ENCODE measurements at places on chromosomes 1 and 21.

- DNase-seq: no peak
Measured at GRCh38 chr1:205310976-205311704, 10.4 kb downstream of the NUAK2 start.

DNA sequence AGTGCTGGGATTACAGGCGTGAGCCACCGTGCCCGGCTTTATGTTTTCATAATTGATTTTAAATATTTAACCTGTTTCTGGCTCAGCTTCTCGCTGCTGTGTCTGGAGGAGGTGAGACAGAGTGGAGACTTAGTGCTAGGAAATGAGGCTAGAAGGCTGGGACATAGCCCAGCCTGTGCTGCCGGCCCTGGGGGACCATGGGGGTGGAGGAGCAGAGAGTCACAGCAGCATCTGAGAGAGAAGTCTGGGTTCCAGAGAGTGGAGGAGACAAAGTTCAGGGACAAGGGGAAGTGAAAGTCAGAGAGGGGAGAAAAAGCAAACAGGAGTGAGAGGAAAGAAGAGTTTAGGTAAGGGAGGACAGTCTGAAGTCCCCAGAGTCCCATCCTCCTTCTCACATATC lies 71.9 kb downstream of the LHX9 start:
- no peak for DNase-seq

DNA sequence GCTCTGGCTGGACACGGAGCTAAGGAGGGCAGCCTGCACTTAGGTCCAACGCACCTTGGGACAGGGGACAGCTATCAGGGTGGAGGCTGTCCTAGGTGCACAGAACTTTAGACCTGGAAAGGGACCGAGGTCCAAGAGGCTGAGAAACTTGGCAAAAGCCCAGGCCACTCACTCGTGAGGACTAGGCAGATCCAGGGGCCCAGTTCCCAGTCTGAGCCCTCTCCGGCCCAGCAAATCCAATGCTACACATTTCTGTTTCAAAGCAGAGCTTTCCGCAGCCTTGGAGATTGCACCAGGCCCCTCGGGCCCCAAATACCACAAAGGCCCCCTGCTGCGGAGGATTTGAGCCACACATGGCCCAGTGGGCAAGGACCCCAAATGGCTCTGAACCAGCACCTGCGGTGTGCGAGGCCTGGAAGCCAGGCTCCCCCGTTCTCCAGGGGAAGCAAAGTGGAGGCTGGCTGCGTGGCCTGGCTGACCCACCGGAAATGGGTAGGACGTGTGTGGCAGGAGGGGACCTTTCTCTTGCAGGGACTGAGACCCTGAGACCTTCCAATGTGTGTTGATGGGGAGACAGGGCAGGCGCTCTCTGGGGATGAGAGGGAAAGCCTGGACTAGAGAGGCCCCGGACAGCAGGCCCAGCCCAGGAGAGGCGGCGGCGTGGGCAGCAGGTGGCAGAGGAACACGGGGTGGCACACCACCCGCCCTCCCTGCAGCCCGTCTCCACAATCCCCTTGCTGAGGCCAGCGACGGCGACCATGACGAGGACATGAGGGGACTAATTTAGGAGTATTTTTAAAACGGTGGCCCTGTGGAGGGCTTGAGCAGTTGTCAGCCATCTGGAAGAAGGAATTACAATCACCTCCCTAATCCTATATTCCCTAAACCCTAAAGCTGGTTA lies 118.7 kb downstream of the CASZ1 start:
- no peak for DNase-seq

DNA sequence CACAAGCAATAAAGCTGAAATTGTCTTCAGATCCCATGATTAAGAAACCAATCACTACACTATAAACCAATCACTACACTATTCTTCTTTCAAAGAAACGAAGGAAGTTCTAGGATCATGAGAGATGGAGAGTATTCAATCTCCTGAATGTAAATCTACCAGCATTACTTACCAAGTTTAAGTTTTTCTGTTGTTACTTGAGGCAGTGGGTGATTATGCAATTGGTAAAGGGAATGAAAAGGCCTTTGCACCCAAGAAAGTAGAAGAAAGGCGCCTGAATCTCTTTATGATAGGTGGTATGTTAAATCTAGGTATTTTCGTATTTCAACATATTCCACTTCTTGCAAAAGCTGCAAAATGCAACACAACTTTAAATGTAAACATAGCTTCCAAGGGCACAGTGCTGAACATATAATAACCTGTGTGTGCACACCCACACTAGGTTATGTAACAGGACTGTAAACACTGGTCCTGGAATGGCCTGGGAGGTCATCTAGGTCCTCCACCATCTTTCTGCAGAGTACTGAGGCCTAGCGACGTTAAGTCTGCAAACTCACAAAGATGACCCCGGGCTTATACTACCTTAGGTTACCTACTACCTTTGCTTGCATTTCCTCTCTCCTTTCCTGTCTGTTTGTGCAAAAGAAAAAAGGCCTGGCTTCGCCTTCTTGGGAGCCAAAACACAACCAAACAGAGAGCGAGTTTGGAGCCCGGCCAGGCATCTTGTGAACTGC lies 1.1 kb upstream of the UAP1 start:
- no peak for DNase-seq

GRCh38 chr1:67888216-67889106 lies 55.2 kb upstream of the GNG12 start:
- DNase-seq: no peak

- DNase-seq: no peak
Measured at GRCh38 chr1:206832352-206832880, 33.0 kb upstream of the IL20 start.

GRCh38 chr1:229025576-229025975 lies 245.3 kb upstream of the RAB4A start:
- no peak for DNase-seq
